Hypothalamus (tissue), 51 donors: ENCODE measurements at places on chromosomes 2 and 18.

DNA sequence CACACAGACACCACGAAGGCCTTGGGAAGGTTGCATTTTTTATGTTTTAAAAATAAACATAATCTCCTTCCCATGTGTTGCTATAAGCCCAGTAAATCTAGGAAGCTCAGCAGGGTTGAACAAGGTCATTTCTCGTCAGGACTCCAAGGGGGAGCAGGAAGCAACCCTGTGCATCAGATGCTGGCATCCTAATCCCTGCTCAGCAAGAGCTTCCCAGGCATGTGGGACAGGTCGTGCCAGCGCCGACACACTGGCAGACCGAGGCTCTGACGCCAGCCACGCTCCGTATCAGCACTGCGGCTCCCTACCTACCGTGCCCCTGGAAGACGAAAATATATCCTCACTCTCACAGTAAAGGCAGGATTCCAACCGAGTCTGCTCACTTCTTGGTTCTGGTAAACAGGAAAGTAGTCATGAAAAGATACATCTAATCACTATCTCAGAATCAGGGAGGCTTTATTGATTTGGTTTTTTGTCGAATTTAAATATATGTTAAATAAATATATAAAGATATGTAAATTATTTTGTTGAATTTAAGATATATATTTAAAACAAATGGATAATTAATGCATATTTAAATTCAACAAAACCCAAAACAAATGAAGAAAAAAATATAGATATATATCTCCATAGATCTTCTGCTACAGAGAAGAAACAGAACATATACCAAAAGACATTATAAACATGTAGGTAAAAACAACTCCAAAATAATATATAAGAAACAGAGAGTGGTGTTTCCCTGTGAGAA is 61.4 kb downstream of the TXNL1 start:
- DNase-seq = no peak

DNA sequence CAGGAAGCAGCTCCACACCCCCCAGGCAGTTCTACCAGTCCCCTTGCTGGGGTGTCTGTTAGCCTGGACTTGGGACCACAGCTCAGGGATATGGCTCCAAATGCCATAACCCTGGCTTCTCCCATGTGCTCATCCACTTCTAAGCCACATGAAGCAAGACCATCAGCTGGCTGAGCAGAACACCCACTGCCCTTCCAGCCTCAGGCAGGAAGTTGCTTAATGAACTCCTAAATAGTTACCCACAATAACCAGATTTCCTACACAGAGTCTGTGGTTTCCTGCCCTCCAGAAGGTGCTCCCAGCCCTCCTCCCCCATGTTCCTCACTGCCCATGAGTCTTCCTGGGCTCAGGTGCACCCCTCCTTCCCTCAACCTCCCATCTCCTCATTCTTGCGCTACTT is 98.3 kb upstream of the EPC2 start:
- no peak for DNase-seq

GRCh38 chr18:49855711-49856415 is 42.5 kb upstream of the ACAA2 start:
- no peak for DNase-seq

GRCh38 chr2:76391678-76392077 is 681.0 kb upstream of the GCFC2 start:
- no peak for DNase-seq

DNA sequence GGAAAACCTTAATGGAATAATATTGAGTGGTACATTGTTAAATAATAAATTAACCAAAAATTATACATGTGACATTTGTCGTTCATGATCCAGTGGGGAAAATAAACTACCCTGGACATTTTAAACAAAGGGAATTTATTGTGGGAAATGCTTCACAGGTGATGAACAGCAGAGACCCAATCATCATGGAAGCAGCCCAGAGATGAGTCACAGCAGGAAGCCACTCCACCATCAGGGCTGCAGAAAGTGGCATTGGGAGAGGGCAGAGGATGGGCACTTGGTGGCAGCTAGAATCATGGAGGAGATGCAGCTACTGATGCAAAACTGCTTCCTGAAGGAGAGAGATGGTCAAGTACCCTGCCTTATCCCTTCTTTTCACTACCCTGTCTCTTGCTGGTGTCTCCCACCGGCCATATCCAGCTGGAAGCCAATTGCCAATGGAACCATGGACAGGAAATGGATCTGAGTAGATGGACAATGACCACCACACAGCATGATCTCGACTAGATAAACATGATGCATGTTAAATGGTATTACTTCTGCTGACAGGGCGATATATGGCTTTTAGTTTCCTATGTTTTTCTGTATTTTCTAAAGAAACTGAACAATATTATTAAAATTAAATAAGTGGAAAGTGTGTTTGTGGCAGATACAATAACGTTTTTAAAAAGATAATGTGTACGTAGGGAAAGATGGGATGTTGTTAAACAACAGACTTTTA is 139.8 kb downstream of the RPIA start:
- DNase-seq = no peak

- no peak for DNase-seq
These were observed 2.6 kb upstream of the GPR35 start for GRCh38 chr2:240622531-240623235.

DNA sequence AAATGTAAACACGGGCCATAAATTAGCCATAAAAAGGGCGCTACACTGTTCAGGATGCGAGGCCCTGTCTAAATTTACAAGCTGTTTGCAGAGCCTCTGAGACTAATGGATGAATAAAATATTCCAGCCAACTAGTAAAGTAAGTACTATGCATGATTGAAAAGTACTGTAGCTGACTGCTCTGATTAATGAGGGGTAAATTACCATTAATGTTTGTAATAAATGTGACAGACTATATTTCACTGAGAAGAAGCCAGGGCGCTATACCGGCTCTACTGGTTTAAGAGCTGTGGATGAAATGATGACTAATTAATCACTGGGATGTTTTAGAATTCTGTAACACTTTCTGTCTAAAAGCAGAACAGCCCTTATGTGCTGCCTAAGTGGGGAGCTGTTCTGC is 54.3 kb upstream of the RGPD4 start:
- DNase-seq = no peak

GRCh38 chr2:128780434-128781080 is 461.9 kb upstream of the HS6ST1 start:
- no peak for DNase-seq

GRCh38 chr18:7568426-7568825 is 1.3 kb downstream of the PTPRM start:
- no peak for DNase-seq

DNA sequence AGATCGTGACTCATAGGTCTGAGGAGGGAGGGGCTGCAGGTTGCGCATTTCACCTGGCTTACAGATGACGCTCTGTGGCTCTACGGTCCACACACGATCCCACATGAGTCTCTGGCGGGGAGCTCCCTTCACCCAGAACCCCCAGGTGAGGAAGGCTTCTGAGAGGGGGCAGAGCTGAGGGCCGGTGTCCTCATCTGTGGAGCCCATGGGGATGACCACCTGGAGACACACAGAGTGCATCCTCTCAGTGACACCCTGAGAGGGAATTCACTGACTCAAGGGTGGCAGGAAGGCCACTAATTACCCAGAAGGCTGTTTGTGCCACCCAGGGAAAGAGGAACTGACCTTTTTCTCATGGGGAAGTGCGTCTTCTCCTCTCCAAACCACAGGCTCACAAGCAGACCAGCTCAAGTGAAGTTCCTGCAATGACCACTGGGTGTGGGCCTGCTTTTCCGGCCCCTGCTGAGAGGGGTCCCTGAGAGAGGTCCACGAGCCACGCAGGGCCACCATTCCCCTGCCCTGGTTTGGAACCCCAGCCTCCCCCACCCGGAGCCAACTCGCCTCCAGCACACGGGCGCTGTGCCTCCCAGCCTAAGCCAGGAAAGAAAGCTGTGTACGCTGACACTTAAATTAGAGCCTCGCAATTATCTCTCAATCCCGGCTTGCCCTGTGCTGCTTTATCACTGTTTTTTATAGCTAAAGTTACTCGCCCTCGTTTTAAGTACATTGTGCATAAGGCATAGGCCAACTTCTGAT is 114.1 kb downstream of the BCL11A start:
- DNase-seq = no peak

DNA sequence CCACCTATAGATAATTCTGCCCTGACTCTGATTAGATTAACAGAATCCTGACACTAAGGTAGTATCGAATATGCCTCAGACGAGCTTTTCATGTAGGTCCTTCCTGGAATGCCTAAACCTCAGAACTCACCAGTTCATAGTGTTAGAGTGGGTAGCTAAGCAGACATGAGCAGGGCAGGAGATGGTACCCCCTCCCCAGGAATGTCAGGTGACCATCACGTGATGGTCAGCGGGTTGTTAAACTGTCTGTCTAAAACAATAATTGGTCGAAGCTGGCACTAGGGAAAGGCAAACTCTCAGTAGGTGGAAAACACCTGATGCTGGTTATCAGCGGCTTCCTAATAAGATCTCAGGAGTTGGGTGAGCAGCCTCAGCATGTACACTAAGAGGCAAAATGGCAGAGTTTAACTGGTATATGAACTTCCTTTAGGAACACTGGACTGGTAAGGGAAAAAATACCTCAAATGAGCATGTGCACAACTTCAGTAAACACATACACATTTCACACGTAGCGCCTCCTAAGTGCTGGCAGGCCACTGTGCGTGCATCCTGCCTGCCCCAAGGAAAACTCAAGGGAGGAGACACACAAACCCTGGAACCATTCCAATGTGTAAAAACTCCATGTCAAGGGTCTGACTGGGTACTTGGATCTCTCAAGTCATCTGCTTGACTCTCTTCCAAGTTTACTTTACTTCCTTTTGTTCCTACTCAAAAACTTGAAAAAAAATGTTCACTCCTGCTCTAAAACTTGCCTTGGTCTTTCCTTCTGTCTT is 339.5 kb downstream of the GULP1 start:
- no peak for DNase-seq

DNA sequence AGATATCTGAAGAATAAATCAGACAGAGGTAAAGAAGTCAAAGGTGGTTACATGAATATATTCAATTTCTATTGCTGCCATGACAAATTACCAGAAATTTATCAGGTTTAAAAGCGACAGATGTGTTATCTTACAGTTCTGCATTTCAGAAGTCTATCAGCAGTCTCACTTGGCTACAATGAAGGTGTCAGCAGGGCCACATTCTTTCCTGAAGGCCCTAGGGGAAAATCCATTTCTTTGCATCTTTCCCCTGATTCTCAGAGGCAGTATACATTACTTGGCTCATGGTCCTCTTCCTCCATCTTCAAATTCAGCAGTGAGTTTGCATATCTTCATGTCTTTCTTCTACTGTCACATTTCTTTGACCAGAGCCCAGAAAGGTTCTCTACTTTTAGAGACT is 145.8 kb upstream of the GULP1 start:
- DNase-seq = no peak

DNA sequence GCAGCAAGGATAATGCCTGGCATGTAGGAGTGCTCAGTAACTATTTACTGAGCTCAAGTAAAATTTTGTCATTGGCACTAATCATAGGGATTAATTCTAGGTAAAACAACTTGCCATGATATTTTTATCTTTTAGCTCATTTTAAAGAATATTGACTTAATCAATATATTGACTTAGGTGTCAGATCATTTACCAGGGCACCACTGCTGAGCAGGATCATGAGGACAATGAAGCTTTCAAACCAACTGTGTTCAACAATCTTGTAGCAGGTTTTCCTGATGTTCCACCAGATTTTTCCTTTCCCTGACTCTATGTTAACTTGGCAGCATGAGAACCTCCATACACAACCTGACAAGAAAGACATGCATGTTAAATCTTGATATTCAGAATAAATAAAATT is 114.5 kb upstream of the SCN1A start:
- DNase-seq = no peak

DNA sequence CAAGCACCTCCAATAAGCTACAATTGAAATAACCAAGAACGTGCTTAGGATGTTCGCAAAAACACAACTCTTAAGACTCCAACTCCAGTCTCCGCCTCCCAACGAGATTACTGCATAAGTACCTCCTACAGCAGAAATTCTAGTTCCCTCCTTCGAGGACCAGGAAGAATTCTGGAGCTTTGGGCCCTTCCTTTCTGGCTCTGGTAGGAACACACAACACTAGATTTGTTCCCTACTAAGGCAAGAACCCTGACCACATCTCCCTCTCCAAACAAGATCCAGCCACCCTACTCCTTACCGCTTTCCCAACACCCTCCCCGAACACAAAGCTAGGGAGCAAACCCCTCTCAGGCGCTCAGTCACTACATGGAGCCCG is 721 bp downstream of the ADAM17 start:
- DNase-seq = no peak

GRCh38 chr18:55582325-55582724 is 5.7 kb downstream of the TCF4 start:
- DNase-seq = no peak

DNA sequence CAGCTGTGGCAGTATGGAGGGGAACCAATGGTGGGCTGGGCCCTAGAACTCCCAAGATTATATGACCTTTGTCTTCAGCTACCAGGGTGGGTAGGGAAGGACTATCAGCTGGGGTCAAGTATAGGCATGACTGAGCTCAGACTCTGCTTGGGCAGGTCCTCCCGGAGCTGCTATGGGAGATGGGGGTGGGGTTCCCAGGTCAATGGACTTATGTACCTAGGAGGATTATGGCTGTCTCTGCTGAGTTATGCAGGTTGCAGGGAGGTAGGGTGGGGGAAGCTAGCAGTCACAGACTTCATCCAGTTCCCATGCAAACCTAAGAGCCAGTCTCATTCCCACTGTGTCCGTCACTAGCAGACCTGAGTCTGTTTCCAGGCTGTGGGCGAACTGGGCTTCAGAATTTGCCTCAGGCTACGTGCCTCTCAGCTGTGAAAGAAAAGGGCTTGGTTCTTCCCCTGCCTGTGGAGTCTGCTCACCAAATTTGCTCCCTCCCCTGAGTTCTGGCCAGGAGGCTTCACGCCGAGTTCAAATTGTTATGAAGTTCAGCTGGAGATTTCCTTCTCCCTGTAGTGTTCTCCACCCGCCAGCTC is 985.8 kb upstream of the NRXN1 start:
- DNase-seq = no peak

DNA sequence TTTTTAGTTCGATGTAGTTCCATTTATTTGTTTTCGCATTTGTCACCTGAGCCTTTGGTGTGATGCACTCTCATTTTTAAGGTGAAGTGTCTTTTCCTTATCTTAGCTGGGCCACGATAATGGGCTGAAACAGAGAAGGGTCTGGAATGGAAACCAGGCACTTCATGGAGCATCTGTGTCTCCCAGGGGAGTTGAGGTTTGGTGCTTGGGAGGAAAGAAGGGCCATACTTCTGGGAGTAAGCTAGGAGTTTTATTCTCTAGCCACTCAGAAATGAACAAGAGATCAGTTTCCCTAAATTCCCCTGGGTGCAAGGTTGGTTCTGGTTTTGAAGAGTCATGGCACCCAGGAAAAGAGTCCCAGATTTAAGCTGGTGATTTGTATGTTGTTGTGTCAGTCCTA is 179.4 kb upstream of the CXCR4 start:
- DNase-seq = no peak

DNA sequence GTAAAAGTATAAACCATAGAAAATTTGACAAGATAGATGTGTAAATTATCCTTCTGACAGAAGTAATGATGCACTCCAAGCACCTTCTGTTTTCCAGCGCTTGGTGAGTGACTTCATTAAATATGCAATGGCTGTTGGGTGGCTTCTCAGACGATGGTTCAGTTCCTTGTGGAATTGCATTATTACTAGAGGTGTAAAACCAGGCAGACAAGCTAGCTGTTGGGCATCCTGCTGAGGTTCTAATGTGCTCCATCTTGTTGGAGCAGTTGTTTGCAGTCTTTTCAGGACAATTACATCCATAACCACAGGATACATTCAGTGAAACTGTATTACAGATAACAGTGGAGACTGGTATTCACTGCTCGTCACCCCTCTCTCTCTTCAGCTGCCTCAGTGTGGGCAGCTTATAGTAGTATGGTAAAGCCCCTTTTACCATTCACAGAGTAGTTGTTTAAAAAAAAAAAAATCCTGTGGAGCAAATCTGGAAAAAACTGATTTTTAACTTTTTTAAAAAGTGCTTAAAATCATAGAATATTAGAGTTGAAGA is 143.5 kb downstream of the AGPS start:
- no peak for DNase-seq
